ENCODE measurements at places on chromosomes 4 and X.

- no peak for DNase-seq
These were observed 47.9 kb downstream of the RBPJ start for GRCh38 chr4:26368685-26369084.

GRCh38 chr4:84799318-84799717, 167.2 kb downstream of the WDFY3 start:
- no peak for DNase-seq

DNA sequence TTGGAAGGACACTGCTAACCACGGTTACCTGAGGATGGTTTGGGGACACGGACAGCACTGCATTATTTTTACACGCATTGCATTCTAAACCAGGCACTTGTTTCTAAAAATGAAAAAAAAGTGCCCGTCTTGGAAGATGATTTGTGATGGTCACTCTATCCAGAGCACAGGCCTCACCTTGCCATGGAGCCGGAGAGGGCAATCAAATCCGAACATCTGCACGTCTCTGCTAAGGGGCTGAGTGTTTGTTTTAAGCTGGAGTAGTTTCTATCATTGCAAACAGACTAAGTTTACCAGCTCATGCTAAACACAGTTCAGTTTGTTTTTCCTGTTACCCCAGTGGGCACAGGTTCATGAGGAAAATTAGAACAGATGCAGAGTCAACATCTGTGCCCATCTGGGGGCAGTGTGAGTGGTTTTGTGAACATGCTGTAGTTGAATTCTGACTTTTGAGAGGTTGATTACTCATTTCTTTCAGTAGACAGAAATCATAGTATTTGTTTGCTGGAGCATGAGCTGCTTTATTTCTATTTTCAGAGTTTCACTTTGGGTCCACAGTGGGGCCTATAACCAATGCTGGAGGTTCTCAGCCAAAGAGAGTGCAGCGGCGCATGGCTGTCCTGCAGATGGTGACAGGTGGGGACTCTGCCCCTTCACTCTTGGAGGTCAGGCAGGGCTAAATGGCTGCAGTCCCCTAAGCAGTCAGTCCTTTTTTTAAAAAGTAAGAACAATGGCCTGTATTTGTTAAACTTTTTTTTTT, 65.4 kb upstream of the ENPP6 start:
- no peak for DNase-seq

DNA sequence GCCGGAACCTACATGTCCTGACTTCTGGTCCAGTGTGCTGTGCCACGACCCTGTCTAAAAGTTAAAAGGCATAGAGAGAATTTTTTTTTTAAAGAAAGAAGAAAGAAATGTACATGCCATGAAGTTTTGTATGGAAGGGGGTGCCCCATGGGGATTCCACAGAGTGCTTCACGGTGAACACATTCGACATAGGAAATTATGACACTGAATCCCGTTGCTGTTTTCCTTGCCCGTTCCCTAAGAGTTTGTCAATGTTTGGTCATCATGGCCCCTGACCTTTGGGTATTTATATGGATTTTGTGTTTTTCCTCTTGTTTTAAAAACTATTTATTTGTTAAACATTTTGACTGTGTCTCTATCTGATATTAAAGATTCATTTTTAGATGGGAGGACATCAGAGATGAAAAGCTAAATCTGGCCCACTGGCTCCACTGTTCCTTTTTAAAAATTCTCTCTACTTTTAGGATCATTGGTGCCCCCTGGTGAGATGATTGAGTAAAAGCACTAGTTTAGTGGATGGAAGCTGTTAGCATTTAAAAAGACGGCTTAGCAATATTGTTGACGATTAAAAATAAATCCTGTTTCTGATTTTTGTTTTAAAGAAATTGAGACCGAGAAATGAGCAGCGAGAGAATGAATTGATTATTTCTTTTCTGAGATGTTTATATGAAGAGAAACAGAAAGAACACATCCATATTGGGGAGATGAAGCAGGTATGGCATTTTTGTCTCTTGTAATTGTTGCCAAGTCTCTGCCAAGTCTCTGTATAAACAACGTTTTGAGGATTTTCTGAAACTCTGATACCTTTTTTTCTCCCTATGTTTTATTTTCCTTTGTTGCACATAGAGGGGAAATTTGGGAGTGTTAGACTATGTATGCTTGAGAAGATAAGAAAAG, 75.0 kb downstream of the PTTG2 start:
- peak; percentile 26 for DNase-seq

DNA sequence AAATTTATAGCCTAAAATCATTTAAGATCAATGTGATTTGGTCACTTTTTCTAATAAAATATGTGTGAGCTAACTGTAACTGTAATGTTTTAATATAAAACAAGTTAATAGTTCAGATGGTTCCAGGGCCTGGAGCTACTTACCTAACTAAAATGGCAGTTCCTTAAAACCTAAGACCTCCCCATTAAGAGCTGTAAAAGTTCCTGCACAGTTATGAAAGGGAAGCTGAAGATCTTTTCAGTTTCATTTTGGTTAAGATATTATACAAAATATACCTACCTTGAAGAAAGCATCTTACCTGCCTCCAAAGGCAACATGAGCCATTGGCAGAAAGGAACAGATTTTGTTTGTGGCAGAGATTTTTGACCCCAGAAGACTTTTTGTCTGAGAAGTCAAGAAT, 30.1 kb downstream of the HPF1 start:
- DNase-seq, result no peak

GRCh38 chr4:1053080-1053661, 41.7 kb downstream of the FGFRL1 start:
- no peak for DNase-seq

- DNase-seq, result no peak
These were observed 55.8 kb downstream of the GPC4 start for GRCh38 chrX:133359466-133359865.

- DNase-seq, result no peak
These were observed 50.8 kb upstream of the SETD7 start for GRCh38 chr4:139606579-139607501.

GRCh38 chr4:124266721-124267120, 445.8 kb downstream of the ANKRD50 start:
- no peak for DNase-seq

DNA sequence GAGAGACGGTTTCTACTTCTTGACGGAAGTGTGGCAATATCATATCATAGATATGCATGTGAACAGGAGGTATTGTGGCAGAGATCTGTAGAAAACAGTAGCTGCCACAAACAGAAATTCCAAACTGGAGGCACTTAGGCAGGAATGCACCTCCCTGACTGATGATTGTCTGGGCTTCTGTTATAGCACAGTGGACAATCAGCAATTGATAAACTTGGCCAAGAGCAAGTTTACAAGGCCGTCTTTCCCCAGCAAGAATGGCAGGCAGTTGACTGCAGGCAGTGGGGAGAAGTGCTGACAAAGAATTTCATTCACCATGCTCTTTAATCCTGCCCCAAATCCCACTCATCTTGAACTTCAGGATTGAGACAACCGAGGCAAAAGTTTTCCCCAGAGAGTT, 114.4 kb upstream of the STOX2 start:
- DNase-seq, result no peak

DNA sequence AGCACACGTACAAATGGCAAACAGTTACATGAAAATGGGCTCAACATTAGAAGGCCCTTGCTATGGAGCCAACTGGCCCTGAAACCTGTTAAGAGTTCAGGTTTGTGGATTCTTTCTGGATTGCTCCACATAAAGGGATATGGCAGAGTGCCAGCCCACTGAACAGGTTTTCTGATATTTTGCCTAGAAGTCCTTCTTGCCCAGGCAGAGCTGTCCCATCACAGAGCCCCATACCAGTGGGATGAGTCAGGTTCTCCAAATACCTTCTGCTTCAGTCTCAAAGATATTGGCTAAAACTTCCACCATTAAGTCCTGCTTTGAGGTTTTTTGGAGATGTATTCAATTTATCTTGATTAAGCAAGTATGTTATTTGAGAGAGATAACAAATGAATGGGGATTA, 146.8 kb upstream of the IL1RAPL2 start:
- no peak for DNase-seq

GRCh38 chrX:103747163-103747562, 29.5 kb upstream of the PLP1 start:
- no peak for DNase-seq

DNA sequence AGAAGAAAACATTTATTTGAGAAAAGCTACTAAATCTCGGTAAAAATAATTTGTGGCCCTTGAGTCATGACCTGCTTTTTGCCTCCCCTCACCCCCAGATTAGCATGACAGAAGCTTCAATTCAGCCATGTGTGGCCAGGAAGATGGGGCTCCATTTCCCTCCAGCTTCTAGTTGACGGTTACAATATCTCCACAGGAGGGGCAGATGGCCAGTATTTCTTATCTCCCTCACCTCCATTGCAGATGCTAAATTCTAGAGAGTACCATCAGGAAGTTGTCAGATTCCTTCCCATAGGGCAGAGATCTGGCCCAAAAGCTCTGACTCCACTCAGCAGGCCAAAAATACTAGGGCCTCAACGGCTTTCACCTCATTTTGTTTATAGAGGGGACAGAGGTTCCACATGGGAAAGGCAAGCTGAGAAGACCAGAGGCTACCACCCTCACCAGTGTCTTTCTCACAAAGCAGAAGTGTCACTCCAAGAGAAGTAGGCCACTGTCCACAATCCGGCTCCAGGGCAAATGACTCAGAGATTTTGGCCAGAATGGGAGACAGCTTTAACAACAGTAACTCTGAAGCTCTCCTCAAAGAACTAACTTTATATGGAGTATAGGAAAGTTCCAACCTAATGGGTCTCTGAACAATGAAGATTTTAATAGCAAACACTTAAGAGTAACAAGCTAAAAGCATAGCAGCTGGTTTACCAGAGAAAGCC, 108.3 kb downstream of the TBC1D19 start:
- DNase-seq, result no peak

- no peak for DNase-seq
These were observed 29.0 kb downstream of the LONRF3 start for GRCh38 chrX:119003462-119003861.

Data from HFF-Myc (cell line).